ENCODE measurements at places on chromosomes 11 and 22. TPM values are rescaled to one million over a fixed set of nuclear protein-coding genes. Genes with fewer than 3 reads are reported as not detected.

Gene FBXO3
- 59.2 TPM for total RNA-seq

Gene RELT
- 1.8 TPM for total RNA-seq

Gene PDGFB
- total RNA-seq = 1.1 TPM

Gene SPDYC
- total RNA-seq = not detected

Gene BARX2
- not detected for total RNA-seq

Gene API5
- total RNA-seq = 68.7 TPM

Gene LINC01488
- not detected for total RNA-seq

Gene SCT
- not detected for total RNA-seq

Gene ROBO4
- total RNA-seq = 1.9 TPM

Gene OR51E1
- total RNA-seq = not detected
